ENCODE measurements at places on chromosomes 12 and 14.

DNA sequence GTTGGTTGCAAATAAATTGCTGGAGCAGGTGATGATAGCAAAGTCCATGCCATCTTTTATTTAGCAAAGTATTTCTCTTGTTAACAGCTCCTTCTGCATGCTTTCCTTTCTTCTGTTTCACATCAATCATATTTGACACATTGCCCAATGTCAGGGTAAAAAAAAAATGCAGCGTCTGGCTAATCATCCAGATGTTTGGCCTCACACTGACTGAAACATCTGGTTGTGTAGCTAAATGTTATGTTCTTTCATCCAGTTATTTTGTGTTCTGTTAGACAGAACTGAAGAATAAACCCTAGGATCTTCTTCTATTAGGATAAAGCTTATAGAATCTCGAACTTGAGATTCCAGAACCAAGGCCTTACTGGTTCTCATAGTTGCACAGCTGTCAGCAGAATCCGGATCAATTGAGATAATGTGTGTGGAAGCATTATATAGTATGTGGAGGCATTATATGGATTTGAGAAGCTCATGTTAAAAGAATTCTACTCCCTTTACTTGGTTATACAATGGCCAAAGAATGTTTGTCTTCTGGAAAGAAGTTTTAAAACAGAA is 859.2 kb downstream of the DIO2 start:
- no peak for DNase-seq

GRCh38 chr12:57813971-57814772 is 4.4 kb downstream of the AVIL start:
- no peak for DNase-seq

- DNase-seq = no peak
These were observed 106.4 kb downstream of the PIWIL1 start for GRCh38 chr12:130444061-130444460.

DNA sequence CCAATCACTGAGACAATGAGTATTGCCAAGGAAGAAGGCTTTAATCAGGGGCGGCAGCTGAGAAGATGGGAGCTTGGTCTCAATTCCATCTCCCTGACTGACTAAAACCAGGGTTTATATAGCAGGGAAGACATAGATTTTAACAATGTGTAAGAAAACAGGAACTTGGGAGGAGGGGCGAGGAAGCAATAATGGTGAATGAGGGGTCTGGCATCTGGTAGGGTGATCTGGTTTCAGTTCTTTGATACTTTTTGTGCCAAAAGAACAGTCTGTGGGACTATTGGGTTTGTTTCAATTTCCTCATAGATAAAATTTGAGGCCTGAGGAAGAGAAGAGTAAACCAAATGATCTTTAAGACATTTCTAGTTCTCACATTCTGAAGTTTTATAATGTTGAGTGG is 49.2 kb downstream of the FUT8 start:
- DNase-seq = no peak

- no peak for DNase-seq
These were observed 124.7 kb downstream of the ZNF664 start for GRCh38 chr12:124097701-124098100.

DNA sequence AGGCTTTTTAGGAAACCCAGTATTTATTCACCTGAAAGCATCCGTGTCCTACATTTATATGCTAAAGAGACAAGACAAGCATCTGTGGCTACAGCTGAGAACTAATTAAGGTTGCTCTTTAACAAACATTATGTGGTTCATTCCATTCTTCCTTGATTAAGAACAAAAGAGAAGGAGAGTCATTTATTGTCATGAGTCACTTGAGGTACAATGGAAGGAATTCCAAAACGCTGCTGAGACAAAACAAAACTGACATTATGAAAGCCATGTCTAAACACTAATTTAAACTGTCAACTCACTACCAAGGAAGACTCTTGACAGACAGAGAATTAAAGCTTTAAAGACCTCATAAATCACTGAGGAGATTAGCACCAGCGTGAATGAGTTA is 214.4 kb downstream of the BMP4 start:
- no peak for DNase-seq

- no peak for DNase-seq
These were observed 669 bp upstream of the PKP2 start for GRCh38 chr12:32897281-32897610.

DNA sequence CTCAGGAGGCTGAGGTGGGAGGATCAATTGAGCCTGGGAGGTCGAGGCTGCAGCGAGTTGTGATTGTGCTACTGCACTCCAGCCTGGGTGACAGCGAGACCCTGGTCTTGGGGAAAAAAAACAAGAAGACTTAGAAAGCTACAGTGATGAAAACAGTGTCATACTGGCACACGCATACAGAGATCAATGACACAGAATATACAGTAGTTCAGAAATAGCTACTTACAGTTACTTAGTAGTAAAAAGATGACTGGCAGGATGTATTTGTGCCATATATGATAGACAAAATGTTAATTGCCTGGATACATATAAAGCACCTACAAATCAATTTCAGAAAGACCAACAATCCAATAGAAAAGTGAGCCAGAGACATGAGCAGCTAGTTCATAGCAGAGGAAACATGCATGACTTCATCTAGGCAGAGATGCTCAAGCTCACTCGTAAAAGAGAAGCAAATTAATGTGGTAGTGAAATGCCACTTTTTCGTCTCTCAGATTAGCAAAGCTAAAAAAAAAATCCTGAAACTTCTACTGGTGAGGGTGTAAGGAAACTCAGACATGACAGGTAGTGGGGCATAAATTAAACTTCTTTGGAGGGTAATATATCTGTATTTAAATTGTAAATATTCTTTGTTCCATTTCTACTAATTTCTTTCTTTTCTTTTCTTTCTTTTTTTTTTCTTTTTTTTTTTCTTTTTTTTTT is 2.5 kb upstream of the ALDH2 start:
- no peak for DNase-seq

DNA sequence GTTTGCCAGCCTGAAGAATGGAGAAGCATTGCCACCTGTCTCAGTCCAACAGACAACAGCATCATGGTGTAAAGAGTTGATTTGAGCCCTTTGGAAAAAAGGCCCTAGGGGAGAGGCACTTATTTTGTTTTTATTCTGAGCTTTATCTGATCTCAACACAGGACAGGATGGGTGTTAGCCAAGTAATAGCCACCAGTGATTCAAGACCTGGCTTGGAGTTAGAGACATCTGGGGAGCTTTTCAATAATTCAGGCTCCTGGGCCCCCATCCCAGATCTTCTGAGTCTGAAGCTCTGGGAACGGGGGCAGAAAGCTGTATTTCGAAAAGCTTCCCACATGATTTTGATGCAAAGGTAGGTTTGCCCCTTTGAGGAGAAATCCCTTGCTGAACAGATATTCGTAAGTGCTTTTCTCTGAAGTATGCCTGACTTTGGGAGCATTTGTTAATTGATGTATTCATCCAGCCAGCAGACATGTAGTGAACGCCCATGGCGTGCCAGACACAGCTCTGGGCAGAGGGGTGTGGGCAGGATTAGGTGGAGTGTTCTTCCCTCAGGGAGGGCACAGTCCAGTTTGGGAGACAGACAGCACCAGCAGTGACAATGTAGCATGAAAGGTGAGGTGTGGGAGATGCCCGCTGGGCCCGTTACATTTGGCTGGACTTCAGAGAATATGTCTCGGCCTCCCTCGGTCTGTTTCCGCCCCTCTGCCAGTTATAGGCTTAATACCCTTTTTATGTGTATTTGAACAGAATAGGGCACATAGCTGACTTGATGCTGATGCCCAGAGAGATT is 72.5 kb downstream of the TSPAN9 start:
- DNase-seq = no peak

- DNase-seq = no peak
These were observed 292.3 kb downstream of the TMEM117 start for GRCh38 chr12:44127966-44128710.

- DNase-seq = no peak
These were observed 103.7 kb downstream of the BCL11B start for GRCh38 chr14:99168330-99168729.

DNA sequence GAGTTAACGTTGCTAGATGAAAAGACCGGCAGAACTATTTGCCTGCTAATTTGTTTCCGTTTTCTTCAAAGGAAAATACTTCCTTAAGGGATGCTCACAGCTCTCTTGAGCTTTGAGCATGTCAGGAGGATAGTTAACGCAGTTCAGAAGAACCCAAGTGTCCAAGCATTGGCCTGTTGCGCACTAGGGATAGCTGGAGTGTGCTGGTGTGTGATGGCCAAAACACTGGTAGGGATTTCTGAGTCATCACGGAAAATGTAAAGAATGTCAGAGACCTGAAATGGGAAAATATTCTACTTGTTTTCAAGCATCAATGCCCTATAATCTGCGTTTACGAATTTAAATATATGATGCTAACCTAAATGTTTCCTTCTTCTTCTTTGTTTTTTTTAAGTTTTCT is 97.8 kb downstream of the VRK1 start:
- DNase-seq = no peak

DNA sequence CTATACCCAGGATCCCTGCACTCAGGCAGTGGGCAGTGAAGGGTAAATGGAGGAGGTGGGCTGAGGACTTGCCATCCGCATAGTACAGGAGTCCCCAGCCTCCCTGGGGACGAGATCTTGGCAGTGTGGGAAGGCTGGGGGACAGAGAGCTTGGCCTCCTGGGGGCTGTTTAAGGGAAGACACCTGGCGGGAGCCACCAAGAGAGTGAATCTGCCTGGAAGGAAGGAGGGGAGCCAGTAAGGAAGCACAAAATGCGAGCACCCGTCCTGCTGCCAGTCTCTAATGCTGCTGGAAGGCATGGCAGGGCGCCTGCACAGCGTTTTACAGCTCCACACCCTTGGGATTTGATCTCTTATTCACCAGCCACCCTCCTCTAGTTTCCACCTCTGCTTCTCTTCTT is 7.4 kb upstream of the KRT2 start:
- no peak for DNase-seq

DNA sequence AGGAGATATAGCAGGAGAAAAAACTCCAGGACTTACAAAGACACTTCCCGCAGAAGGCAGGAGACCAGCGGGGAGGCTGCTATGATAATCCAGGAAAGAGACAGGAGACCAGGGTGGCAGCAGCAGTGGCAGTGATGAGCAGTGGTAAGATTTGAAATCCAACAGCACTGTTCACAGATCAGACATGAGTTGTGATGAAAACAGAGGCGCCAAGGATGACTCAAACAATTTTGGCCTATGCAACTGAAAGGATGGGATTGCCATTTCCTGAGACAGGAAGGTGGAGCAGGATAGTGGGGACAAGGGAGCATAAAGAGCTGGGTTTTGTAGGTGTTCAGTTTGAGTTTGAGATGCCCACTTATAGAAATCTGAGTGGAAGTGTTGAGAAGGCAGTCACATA is 108.6 kb upstream of the DYRK2 start:
- no peak for DNase-seq

- DNase-seq = no peak
These were observed 240.4 kb upstream of the FAR2 start for GRCh38 chr12:28908646-28909045.

DNA sequence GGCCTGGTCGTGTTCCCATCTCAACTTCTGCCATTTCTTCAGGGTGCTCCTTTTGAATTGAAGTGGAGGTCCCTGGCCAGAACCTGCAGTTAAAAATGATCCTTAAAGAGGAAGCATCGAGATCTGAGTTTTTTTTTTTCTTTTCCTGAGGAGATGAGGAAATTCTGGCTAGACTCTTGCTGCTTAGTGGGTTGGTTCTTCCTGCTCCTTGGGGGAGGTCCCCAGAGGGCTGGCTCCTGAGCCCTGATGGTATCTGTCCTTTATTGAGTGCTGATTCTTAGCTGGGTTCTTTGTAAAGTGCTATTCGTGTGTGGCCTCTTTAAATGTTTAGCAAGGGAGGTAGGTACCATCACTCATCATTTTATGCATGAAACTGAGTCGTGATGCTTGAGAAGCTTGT is 11.7 kb downstream of the PELI2 start:
- no peak for DNase-seq

DNA sequence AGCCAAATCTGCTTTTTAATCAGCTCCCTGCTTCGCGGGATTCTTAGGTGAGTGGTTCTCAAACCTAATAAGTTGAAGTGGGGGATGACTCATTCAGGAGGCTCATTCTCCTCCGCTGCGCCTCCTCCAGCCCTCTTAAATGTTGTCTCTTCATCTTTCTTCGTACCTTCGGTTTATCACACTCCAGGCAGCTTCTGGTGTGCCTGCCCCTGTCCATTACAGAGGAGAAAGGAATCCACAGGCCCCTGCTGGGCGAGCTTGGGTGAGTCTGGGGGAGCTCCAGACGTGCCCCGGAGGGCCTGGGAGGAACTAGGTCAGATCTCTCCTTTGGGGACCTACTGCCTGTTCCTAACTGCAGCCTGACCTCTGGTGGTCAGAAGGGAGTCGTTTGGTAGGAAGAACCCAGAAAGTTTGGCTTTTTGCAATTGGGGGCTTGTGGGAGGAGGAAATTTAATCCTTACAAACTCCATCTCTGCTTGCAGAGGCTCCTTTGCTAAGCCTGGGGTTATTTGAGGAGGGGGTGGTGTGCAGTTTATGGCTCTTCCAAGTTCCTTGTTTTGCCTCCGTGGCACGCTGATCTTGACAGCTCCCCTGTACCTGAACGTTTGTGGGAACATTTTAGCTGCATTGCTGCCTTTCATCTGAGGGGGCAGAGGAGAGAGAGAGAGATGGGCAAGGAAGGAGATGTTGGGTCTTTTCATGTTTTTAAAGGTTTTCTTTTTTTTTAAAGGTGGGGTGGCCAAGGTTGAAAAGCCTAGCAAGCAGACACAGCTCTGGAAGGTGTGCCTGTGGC is 84.1 kb upstream of the GNG2 start:
- no peak for DNase-seq

- peak; percentile 20 for DNase-seq
These were observed 18.3 kb upstream of the ATP2A2 start for GRCh38 chr12:110262442-110263388.

DNA sequence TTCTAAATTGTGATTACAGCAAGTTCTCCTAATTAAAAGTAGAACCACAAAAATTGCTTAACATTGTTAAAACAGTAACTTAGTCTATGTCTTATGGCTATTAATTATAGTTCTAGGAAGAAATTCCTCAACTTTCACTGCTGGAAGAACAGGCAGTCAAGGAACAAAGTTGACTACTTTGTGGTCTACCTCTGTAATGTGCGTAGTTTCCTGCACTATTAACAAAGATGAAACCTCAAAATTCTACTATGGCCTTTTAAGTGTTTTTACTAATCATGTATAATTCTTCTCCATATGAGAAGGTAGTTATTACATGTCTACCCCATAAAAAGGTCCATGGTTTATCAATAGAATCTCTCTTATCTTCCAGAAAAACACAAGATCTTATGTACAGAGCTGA is 7.6 kb downstream of the RASSF9 start:
- DNase-seq = no peak

GRCh38 chr12:121812320-121812871 is 8.6 kb downstream of the SETD1B start:
- DNase-seq = no peak

GRCh38 chr12:93583627-93584392 is 11.3 kb downstream of the SOCS2 start:
- DNase-seq = no peak

DNA sequence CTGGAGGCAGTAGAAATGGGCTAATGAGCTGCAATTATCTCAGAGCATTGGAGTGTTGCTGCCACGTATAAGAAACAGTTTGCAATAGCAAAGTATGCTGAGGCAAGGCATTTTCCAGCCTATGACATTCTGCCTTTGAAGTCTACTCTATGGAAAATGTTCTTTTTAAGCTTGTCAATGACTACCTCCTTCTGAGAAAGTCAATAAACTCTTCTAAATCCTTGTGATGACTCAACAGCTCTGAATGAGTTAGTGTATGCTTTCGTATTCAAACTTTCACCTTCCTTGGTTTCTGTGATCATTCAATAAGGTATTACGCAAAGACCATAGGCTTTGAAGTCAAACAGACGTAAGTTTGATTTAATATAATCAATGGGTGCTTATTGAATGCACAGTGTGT is 111.2 kb downstream of the CAPZA3 start:
- DNase-seq = no peak

- no peak for DNase-seq
These were observed 292.3 kb upstream of the E2F7 start for GRCh38 chr12:77357655-77358054.
